ENCODE measurements at places on chromosomes 1 and 21.
A peak's percentile ranks its signal among the peaks of the same experiment; 100 is the strongest.

GRCh38 chr1:67816506-67816905, 16.8 kb downstream of the GNG12 start:
- DNase-seq, result no peak

- DNase-seq, result no peak
Observed at GRCh38 chr1:209531549-209531948, 52.0 kb upstream of the CAMK1G start.

- DNase-seq, result no peak
Observed at GRCh38 chr1:97739596-97740103, 181.2 kb downstream of the DPYD start.

DNA sequence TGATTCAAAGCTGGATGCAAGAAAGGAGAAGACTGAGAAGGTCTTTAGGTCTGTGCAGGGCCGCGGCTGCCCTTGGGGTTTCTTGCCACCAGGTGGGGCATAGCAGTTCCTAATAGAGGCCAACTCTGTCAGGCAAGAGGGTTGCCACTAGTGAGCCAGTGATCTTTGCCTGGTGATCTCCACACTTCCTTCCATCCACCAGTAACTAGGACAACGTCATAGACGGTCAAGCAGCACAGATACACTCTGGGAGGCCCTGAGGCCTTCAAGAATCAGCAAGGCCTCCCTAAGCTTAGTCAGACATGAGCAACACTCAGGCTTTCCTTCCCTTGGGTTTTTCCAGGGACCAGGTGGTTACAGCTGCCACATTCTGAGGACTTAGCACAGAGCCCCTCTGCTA, 32.9 kb upstream of the ATP2B4 start:
- no peak for DNase-seq

DNA sequence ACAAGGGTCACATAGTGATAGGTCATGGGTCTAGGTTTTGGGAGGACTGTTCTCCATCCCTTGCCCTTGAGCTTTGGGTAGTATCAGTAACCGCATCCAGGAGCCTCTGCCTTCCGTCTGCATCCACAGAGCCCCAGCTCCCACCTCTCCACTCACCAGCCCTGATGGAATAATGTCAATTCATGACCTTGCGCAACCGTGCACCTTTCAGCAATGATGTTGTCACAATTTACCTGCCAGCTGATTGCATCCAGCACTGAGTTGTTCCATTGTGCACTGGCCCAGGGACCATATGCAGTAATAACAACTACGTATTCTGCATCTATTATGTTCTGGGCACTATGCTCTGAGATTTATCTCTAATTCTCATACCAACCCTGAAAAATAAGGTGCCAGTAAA, 1.4 kb downstream of the CAPN8 start:
- no peak for DNase-seq

DNA sequence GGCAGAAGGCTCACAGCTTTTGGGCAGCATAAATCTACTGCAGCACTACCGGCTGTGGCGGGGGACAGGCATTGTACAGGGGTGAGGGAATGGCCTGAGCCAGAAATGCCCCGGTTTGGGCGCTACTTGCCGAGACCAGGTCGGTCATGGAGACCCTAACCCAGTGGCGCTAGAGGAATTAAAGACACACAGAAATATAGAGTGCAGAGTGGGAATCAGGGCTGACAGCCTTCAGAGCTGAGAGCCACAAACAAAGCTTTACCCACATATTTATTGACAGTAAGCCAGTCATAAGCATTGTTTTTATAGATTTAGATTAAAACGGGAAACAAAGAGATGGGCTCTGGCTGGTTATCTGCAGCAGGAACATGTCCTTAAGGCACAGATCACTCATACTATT, 101.8 kb downstream of the POU2F1 start:
- DNase-seq, result no peak

- DNase-seq, result no peak
Observed at GRCh38 chr1:44261962-44262361, 48.7 kb downstream of the DMAP1 start.

DNA sequence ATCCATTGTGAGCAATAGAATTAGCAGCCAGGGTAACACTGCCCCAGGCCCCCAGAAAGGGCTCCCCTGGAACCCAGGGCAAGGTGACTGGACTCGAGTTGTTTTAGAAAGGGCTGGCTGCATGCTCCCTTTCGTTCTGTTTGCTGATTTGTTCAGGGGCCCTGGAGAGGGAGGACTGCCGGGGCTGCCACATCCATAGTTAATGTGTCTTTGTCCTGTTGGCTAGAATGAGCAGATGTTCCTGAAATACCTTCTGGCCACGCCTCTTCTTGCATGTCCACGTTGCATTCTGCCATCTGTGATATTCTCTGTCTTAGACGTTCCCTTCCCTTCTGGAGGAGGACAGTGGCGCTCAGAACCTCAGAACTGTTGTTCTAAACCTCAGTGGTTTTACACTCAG, 118.8 kb downstream of the AJAP1 start:
- no peak for DNase-seq

DNA sequence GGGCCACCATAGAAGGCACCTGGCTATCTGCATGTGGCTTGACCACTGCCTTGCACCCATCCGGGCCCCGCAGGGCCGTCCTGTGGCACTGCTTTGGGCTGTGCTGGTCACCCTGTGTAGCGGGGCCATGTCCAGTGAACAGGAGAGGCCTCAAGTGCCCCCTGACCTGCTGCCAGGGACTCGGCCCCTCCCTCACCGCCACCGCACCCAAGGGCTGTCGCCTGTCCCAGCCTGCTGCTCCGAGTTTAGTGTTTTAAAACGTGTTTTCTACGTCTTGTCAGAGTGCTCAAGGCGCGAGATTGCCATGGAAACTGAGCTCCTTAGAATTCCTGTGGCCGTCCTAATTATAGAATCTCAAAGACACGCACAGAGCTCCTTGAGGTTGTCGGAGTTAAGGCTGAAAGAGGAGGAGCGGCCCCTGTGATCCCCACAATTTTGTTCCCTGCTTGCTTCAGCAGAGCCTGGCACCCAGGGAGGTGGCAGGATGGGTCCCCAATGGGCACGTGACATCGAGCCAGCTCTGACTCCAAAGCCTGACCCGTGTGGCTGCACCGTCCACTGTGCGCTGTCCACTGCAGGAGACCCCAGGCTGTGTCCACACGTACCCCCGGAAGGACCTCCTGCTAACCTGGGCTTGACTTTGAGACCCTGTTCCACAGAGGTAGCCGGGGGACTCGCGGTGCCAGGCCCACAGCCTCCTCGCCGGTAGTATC, 66.2 kb downstream of the FAAP20 start:
- DNase-seq, result no peak

DNA sequence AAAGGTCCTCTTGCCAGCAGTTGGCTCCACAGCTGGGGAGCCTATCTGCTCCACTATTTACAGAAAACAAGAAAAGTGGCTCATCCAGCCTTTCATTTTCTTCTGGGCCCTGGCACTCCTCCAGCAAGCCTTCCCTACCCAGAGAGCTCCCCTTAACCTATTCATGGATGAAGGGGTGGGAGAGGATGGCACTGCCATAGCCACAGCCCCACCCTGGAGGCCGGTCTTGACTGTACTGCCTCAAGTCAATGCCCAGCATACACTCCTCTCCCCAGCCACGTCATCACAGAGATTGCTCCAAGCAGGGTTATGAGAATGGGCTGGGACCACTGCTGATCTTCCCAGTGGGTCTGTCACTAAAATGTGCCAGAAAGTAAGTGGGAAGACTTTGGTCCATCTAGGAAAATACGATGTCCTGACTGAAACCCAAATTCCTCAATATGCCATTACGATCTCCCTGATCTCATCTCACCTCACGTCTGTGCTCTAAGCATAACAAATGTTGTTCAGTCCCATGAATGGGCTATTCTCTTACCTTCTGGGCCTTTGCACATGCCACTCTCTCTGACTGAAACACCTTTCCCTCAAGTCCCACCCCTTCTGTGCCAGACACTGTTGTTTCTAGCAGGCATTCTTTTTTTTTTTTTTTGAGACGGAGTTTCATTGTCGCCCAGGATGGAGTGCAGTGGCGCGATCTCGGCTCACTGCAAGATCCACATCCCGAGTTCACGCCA, 21.4 kb upstream of the PTAFR start:
- DNase-seq, result no peak

GRCh38 chr1:173122958-173123852, 72.5 kb upstream of the TNFSF18 start:
- peak; percentile 46 for DNase-seq

- DNase-seq, result no peak
Observed at GRCh38 chr1:41021526-41022308, at the start of gene SLFNL1. TSS of gene SLFNL1 (minus strand) at chr1:41021725. CDS start at chr1:41020660, 1,065 bp downstream.

- DNase-seq, result no peak
Observed at GRCh38 chr1:36872858-36873257, 161.5 kb downstream of the GRIK3 start.

GRCh38 chr1:60619581-60619980, 462.8 kb upstream of the NFIA start:
- DNase-seq, result no peak

DNA sequence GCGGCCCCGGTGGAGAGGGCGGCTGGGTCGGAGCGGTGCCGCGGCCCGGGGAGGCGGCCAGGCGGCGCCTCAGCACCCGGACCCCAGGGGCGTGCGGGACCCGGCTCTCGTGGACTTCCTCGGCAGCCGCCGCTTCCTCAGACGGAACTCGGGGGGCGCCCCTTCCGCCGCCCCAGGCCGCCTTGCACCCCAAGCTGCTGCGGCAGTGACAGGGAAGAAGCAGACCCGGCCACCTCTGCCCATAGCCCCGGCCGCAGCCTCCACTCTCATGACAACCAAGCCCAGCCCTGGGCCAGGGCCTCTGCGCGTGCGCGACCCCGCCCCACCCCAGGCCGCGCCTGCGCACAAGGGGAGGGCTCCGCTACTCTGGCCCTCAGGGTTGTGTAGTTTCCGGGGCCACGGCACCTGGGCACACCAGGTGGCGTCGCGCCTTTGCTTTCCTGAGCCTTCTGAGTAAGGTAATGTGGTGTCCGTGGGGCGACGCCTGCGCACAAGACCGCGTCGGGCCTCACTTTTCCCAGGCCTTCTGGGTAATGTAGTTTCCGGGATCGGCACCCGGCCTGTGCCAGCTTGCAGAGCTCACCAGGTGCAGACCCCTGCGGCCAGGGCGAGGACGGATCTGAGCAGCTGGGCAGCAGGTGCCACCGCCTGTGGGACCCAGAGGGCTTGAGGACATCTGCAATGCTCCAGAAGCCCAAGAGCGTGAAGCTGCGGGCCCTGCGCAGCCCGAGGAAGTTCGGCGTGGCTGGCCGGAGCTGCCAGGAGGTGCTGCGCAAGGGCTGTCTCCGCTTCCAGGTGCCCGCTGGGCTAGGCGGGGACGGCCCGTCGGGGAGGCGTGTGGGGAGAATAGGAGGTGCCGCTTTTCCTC, at the start of the genes CEP104 and DFFB:
CEP104 (minus strand) TSS at position 289 of the 868 bp plus-strand sequence. CDS start 4,804 bp downstream, outside the sequence.
DFFB (plus strand) TSS at position 554 of the 868 bp plus-strand sequence; CDS start at position 682, 128 bp downstream.
- DNase-seq, result peak; percentile 97

- DNase-seq, result peak; percentile 61
Observed at GRCh38 chr1:84995484-84996334, 1.2 kb downstream of the MCOLN2 start.

GRCh38 chr1:117244971-117245370, 34.2 kb upstream of the VTCN1 start:
- DNase-seq, result no peak

- no peak for DNase-seq
Observed at GRCh38 chr1:218796773-218797172, 376.9 kb upstream of the LYPLAL1 start.

GRCh38 chr1:54161495-54162168, 8.8 kb upstream of the CDCP2 start:
- DNase-seq, result no peak

DNA sequence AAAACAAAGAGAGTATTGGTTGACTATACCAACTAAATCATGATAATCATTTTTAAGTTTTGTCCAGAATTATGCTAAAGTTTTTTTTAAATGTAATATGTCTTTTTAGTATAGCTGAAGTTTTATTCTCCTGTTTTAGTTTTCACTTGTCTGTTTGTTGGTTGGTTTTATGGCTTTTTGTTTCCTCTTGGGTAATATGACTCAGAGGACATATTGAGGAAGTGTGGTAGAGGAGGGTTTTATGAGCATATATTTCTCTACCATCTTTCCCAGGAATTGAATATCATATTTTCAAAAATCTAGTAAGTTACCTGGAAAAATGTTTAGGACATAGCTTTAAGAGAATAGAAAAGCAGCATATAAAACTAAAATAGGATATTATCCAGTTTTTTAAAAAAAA, 68.6 kb upstream of the MCOLN3 start:
- DNase-seq, result no peak

DNA sequence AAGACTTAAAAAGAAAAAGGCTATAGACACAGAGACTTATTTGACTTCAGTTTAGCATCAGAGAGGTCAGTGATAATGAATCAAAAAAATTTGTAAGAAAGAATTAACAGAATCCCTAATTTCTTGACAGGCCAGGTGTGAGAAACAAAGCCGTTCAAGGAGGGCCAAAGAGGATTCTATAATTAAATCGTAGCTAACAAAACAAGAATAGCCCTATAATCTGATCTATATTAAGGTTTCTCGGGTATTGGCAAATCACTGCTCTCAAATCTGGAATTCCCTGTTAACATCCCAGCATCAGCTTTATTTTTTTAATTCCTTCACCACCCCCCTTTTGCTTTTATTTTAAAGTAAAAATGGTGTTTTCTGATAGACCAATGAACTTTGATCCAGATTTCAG, 60.3 kb downstream of the PUM1 start:
- DNase-seq, result no peak

DNA sequence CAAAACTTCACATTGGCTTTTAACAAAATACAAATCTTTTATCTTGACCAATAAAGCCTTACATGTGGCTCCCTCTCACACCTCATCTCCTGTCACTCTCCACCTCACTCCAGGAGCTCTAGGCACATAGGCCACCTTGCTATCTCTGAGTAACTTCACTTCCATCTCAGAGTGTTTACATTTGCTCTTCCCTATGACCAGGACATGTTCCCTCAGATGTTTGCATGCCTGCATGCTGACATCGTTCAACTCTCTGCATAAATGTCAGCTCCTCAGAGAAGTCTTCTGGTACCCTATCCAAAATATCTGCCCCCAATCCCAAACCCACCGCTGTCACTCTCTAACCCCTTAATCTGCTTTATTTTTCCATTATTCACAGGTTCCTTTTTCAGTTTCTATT, 110.9 kb downstream of the TOMM20 start:
- DNase-seq, result no peak

DNA sequence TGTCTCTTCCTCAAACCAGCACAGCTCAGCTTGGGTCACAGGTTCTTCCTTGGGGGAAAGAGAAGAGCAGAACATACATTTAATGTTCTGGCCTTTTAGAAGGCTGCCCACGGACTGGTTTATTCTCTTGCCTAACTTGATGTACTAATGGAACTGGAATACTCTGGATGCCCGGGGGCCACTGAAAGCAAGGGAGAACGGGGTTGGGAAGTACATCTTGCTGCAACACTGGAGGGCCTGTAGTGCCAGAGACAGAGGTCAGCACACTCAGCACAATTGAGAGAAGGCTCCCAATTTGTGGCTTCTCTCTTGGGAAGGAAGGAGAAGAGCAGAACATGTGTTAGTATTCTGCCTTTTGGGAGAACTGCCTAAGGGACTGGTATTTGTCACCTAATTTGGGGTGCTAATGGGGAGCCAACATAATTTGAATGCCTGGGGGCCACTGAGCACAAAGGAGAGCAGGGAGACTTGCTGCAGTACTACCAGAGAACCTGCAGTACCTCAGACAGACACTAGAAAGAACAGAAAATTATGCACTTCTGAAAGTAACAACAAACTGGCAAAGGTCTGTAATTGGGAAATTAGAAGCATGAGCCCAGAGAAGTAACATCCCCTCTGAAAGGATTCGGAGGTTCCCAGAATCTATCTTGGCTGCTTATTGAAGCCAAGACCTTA, 14.1 kb downstream of the ZNF691 start:
- DNase-seq, result no peak
